Stimulated activated CD8-positive, alpha-beta memory T cell treated with anti-CD3 and anti-CD28 coated beads, Interleukin-2, amount 100 ng/mL, for 1 hour (primary cell): ENCODE measurements at places on chromosomes 2 and 18.

DNA sequence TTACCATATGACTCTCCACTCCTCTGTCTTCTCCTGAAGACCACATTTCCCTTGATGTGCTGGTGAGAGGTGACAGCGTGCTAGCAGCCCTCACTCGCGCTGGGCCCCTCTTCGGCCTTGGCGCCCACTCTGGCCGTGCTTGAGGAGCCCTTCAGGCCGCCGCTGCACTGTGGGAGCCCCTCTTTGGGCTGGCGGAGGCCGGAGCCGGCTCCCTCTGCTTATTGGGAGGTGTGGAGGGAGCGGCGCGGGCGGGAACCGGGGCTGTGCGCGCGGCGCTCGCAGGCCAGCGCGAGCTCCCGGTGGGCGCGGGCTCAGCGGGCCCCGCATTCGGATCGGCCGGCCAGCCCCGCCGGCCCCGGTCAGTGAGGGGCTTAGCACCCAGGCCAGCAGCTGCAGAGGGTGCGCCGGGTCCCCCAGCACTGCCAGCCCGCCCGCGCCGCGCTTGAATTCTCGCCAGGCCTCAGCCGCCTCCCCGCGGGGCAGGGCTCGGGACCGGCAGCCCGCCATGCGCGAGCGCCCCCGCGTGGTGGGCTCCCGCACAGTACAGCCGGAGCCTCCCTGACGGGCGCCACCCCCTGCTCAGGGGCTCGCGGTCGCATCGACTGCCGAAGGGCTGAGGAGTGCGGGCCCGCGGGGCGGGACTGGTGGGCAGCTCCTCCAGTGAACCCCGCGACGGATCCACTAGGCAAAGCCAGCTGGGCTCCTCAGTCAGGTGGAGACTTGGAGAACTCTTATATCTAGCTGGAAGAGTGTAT, 246.6 kb upstream of the REG3G start:
- no peak for DNase-seq

- no peak for DNase-seq
These were observed 6.6 kb upstream of the CYP27C1 start for GRCh38 chr2:127226520-127227263.

GRCh38 chr2:173851141-173851641, 114.0 kb downstream of the SP3 start:
- DNase-seq, result no peak

GRCh38 chr2:232085164-232085563, 123.7 kb downstream of the DIS3L2 start:
- no peak for DNase-seq

GRCh38 chr2:64951306-64951953, 37.8 kb upstream of the SLC1A4 start:
- no peak for DNase-seq
